ENCODE measurements at places on chromosomes 16 and 17.

- no peak for DNase-seq
These were observed 1427.3 kb downstream of the CDH8 start for GRCh38 chr16:60608971-60609370.

GRCh38 chr17:80773243-80773991 lies 218.2 kb upstream of the CHMP6 start:
- DNase-seq, result no peak

DNA sequence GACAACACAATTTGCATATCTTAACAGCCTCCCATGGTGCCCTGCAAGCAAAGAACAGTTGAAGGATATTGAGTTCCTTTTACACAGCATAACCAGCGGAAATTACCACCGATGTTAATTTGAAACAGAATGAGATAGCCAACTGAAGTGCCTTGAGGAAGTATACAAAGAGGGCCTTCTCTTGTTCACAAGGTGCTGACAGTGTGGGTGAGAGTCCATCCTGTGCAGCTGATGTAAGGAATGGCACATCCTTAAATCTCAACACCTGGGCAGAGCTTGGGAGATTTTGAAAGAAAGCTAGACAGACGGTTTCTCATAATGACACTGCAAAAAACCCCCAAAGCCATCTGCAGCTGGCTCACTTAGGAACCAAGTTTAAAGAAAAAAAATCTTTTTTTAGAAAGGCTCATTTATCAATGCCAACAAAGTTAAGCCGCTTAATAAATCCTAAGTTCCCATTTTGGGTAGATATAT lies 818.6 kb downstream of the KCNJ2 start:
- no peak for DNase-seq

- DNase-seq, result no peak
These were observed 128.8 kb downstream of the HS3ST2 start for GRCh38 chr16:22942811-22943210.

DNA sequence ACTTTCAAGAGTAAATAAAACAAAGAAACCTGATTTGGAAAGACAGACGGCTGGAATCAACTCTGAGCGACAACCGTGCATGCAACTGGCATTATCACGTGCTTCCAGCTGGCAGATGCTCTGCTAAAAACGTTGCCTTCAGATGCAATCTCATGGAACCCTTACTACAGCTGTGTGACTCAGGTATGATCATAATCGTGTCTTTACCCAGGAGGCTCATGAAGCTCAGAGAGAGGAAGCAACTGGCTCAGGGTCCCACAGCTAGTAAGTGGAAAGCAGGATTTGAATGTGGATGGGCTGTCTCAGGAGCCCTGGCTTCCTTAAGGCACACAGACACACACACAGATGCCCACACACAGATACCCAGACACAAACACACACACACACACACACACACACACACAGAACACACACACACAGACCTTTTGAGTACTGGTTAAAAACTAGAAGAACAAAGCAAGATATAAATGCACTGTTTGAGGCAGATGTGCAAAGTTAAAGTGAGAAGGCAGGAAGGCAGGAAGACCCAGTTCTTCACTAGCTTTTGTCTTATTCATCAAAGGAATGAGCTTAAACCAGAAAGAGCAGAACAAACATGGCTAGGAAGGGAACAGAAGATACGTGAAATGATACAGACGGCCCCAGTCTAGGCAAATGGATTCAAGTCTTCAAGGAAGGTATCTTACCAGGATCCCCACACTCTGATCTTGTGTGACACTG lies 275.2 kb downstream of the MAF start:
- no peak for DNase-seq

- no peak for DNase-seq
These were observed 203.5 kb upstream of the IRX3 start for GRCh38 chr16:54490112-54490488.

DNA sequence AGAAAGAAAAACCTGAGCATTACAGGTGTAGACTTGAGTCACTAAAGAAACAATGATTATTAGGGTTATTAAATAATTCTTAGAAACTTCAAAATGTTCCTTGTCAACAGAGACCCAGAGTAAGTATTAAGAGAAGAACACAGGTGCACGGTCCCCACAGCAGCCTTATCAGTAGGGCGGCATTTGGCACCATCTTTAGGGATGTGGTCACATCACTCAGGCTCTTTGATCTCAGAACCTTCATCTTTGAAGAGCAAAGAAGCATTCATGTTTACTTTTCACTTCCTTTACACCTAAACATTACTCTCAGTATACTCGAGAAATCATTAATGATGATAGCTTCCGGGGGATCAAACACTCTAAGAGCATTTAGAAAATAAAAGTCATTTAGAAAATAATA lies 928.7 kb downstream of the KCNJ2 start:
- no peak for DNase-seq

DNA sequence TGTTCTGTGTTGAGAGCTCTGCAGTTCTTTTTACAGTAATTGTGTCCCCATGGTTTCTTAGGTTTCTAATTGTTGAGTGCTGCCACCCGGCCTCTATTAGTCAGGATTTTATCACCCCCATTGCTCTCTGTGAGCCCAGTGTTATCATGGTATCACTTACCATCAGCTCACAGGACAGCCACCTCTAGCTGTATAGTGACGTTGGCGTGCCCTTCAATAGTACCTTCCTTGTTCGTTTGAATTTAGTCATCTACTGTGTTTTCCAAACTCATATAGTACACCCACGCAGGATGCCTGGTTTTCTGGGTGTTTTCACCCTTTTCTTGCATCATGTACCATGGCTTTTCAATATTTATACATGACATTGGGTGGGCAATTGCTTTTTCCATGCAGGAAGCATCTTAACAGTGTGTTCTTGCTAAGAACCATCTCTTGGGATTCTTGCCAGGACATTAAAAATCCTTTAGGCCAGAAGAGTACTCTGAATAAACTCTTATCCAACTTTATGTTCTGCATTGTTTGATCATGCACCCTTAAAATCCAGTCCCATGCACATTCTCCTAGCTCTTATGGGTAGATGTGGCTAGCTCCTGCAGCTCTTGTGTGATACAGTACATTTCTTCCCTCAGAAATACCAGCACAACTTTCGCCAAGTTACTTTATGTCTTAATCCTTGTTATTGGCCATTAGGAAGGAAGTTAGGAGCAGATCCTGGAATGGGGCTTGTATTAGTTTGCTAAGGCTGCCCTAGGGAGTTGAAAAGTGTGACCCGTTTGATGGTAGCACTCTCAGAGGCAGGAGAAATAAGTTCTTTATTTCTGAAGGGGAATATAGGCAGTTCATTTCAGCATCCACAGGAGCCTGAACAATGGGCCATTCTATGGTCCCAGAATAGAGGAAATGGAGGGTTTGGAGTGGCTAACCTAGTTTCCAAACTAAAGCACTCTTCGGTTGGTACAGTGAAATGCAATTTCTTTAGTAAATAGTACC lies 11.3 kb upstream of the ABCA10 start:
- no peak for DNase-seq

DNA sequence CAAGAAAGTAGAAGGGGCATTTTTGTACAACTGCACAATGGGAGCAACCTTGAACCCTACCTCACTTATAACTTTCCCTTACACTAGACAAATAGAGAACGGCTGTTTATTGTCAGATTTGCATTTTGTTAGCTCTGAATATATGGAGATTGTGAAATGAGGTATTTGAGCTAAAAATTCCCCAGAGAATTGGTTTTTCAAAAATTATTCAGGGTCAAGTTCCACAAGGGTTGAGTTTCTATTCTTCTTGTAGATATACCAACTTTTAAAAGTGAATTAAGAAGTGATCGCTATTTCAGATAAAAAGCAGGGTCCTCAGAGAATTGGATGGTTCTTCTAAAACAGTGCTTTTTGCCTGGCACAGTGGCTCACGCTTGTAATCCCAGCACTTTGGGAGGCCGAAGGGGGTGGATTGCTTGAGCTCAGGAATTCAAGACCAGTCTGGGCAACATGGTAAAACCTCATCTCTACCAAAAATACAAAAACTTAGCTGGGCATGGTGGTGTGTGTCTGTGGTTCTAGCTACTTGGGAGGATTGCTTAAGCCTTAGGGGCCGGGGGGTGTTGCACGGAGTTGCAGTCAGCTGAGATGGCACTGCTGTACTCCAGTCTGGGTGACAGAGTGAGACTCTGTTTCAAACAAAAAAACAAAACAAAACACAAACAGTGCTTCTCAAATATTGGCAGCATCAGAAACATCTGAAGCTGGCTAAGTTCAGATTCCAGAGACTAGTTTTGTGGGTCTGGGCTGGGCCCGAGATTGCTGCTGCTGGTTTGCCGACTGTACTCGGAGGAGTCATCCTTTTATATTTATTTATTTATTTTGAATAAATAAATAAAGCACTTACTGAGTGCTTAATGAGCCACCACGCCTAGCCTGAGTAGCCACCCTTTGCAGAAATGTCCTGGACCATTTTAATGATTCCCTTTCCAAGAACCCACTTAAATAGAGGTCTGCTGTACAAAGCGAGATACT lies 50.9 kb downstream of the PECAM1 start:
- no peak for DNase-seq

- DNase-seq, result no peak
These were observed 211.8 kb downstream of the SNX29 start for GRCh38 chr16:12188061-12188934.

- DNase-seq, result no peak
These were observed 7.6 kb upstream of the HNF1B start for GRCh38 chr17:37752482-37752881.

GRCh38 chr16:73285436-73286201 lies 237.7 kb upstream of the ZFHX3 start:
- DNase-seq, result no peak

DNA sequence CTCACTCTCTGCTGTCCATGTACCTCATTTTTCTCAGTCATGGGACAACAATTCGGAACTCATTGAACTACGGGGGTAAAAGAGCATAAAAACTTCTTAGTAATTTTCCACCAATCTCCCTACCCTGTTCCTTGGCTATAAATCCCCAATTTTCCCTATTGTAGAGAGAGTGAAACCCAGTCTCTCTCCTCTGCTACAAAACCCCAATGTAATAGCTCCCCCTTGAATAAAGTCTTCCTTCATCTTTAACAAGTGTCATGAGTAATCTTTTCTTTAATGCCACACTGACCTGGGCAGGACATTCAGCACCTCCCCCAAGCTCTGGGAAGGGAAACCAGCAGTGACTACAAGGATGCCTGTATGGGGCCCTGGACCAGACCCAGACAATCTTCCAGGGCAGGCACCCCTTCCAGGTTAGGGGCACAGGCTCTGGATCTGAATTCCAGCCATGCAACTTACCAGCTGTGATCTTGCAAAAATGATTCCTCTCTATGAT lies 10.2 kb upstream of the EIF1 start:
- no peak for DNase-seq

GRCh38 chr16:81608523-81609209 lies 164.1 kb downstream of the CMIP start:
- DNase-seq, result no peak

GRCh38 chr17:14777291-14777690 lies 476.4 kb downstream of the HS3ST3B1 start:
- no peak for DNase-seq

DNA sequence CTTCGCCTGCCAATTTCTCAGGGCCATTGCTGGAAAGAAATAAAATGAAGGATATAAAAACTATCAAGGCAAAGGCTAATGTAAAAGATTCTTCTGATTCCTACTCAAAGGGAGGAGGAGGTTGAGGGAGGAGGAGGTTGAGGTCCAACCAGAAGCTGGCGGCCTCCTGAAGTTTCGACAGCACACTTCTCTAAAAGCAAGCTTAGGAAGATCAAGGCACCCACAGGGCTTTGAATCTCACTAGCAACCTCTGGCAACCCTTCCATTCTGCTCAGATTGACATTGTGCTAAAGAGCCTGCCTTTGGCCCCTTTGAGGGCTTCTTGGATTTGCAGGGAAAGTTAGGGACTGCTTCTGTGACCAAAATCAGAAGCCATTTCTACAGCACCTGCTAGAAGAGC lies 81.5 kb upstream of the TNRC6C start:
- no peak for DNase-seq

DNA sequence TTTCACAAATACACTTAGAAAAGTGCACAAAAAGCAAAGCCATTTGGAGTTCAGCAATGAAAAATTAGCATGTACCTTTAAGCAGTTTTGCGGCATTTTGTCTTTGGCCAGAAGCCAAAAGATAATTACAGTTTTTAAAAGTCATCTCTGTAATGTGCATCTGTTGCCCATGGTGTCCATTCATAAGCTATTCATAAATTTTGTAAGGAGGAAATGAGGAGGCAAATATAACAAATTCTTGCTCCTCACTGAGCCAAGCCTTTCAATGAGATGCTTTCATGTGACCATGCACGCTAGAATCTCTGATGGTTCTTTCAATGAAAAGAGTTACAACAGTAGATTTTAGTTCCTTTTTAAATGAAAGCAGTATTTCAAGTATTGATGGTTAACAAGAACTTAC lies 247.1 kb upstream of the MON1B start:
- DNase-seq, result no peak

DNA sequence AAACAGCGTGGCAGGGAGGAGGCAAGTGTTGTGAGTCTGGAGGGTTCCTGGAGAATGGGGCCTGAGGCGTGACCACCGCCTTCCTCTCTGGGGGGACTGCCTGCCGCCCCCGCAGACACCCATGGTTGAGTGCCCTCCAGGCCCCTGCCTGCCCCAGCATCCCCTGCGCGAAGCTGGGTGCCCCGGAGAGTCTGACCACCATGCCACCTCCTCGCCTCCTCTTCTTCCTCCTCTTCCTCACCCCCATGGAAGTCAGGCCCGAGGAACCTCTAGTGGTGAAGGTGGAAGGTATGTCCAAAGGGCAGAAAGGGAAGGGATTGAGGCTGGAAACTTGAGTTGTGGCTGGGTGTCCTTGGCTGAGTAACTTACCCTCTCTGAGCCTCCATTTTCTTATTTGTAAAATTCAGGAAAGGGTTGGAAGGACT lies at the start of gene CD19:
Gene CD19 (plus strand): TSS at position 171 of the 425 bp plus-strand sequence. CDS start 30 bp downstream, at position 201.
- DNase-seq, result no peak

GRCh38 chr17:64148699-64149098 lies 18.8 kb upstream of the ERN1 start:
- DNase-seq, result no peak

- no peak for DNase-seq
These were observed at the start of gene PRSS8 for GRCh38 chr16:31135535-31136286. PRSS8 (minus strand) TSS chr16:31135727; CDS start chr16:31135498, 229 bp downstream.

GRCh38 chr17:63488851-63489250 lies 12.0 kb downstream of the ACE start:
- DNase-seq, result no peak

DNA sequence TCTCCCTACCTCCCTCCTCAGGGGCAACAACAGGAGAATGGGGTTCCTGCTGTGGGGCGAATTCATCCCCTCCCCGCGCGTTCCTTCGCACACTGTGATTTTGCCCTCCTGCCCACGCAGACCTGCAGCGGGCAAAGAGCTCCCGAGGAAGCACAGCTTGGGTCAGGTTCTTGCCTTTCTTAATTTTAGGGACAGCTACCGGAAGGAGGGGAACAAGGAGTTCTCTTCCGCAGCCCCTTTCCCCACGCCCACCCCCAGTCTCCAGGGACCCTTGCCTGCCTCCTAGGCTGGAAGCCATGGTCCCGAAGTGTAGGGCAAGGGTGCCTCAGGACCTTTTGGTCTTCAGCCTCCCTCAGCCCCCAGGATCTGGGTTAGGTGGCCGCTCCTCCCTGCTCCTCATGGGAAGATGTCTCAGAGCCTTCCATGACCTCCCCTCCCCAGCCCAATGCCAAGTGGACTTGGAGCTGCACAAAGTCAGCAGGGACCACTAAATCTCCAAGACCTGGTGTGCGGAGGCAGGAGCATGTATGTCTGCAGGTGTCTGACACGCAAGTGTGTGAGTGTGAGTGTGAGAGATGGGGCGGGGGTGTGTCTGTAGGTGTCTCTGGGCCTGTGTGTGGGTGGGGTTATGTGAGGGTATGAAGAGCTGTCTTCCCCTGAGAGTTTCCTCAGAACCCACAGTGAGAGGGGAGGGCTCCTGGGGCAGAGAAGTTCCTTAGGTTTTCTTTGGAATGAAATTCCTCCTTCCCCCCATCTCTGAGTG lies 5.9 kb upstream of the LASP1NB start:
- no peak for DNase-seq

- no peak for DNase-seq
These were observed 650 bp downstream of the EPN3 start for GRCh38 chr17:50533185-50533584.
